ENCODE measurements at places on chromosomes 12 and 14. TPM values are rescaled to one million over a fixed set of nuclear protein-coding genes. Genes with fewer than 3 reads are reported as not detected.

DNA sequence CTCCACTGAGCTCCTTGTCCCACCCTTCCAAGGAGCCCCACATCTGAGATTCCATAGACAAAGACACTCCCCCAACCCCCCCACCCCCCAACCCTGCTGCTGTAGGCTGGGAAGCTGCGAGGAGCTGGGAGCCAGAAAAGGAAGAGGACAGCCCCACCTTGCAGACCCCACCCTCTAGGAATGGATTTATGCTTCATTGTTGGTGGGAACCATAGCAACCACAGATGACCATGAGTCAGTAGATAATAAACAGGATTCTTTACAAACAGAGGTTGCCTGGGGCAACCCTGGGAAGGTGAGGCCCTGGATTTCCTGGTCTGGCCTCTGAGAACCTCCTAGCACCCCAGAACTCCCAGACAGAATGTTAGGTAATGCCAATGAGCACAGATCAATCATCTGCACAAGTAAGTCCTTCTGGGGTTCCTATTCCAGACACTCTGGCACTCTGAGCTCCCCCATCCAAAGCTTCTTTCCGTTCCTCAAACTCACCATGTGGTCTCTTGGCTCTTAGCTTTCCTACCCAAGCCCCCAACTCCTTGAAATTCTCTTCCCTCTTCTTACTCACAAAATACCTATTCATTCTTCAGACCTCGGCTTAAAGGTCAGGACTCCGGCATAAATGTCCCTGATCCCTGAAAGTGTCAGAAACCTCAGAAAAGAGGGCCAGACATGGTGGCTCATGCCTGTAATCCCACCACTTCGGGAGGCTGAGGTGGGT lies 15.2 kb upstream of the PLEKHG6 start:
- no peak for DNase-seq

GRCh38 chr14:105853089-105853906 lies 326.9 kb downstream of the TMEM121 start:
- no peak for DNase-seq

- DNase-seq, result no peak
Observed at GRCh38 chr12:85951823-85952222, 77.7 kb downstream of the NTS start.

DNA sequence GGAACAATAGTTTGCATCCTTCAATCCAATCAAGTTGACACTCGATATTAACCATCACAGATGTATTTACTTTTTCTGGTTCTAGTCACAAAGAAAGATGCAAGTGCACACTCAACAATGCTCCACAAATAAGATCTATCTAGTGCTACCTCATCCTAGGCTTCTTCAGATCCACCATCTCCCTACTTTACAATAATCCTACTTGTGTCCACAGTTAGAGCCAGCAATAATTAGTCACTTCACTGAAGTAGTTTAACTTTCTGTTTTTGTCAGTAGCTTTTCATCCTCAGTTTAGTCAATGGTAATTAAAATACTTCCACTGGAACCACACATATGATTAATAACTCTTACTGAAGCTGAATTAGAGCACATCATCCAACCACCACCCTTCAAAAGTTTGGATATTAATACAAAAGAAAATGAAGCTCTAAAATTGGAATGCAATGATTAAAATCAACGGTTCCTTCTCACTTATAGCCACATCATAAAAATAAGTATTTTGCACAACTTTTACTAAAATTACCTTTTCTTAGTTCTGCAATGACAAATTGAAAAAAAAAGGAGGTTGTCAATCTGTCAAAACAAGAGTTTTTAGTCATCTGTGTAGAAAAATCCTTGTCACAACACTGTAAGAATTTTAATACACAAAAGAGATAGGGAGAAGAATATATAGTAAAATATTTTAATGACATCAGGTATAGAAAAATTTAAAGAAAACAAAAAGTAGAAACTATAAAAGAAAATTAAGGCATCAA lies 28.2 kb upstream of the SNRPF start:
- DNase-seq, result no peak

The PPFIA2 gene
- 29.5 TPM for total RNA-seq

The CD4 gene
- 20.6 TPM for total RNA-seq

The CSRP2 gene
- 28.8 TPM for total RNA-seq

The CLEC14A gene
- total RNA-seq, result 47.3 TPM

The KLRC3 gene
- total RNA-seq, result not detected

Measured in sciatic nerve (tissue), 2 donors.